ENCODE measurements at places on chromosomes 12 and 14.

GRCh38 chr14:96002498-96002884, 36.7 kb upstream of the C14orf132 start:
- no peak for DNase-seq

DNA sequence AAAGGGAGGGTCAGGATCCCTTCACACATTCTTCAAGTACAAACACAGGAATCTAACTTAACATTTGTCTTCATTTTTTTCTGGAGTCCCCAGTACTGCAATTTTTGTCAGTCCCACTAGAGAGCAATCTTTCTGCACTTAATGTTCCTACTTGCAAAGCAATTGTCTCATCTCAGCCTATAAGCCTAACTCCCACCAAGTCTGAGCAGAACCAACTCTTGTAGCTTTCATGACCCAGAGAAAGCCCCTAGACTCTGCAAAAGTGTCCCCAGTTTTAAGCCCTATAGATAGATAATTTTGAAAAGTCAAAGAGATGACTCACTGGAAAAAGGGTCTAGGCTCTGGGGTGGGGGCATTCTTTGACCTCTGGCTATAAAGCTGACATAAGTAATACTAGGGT, 1.8 kb upstream of the ZBTB39 start:
- peak; percentile 50 for DNase-seq

DNA sequence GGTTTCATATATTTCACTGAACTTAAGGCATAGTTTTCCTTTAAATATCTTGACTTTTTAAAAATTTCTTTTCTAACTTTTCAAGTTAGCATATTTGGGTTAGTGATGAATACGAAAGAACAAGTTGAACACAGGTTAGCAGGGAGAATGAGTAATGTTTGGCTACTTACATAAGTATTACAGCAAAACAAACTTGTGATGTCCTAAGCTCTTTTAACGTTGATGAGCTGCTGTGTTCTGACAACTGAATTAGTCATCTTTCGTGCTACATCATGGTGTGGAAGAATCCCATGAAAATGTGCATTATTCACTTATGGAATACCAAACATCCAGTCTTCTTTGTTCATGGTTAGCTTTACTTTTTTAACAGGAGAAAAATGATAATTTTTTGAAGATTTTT, 36.3 kb upstream of the PDZRN4 start:
- DNase-seq = no peak

- DNase-seq = no peak
Observed at GRCh38 chr12:128956755-128957154, 103.5 kb downstream of the GLT1D1 start.

DNA sequence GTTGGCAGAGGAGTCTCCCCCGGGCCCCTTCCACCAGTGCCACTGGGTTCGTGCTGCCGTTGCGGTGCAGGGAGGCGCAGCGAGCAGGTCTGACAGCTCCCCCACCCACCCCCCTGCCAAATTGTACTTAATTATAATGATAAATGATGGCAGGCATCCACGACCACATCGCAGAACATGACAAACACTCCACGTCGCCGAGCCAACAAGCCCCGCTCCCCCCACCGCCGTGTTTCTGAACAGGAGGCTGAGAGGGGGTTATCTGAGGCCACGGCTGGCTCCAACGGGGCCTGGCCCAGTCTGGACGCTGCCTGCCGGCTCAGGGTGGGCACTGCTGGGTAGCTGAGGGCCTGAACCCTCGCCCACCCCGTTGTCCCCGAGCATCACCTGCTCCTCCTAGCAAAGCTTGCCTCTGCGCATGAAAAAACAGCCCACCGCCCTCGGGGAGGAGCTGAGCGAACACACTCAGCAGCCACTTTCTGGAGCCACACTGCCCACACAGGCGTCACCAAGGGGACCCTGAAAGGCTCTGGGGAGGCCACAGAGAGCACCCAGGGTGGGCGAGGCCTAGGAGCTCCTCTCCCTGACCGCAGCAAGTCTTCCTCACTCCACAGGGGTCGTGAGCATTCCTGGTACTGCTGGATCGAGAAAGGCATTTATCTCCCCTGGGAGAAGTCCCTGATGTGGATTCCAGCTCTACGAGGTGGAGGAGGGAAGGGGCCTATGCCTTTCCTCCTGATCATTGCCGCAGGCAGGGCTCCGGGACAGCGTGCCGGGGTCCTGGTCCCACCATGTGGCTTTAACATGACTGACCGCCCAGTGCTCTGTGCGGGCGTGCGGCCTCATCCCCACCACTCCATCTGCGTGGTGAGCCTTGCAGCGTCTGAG, 35.4 kb upstream of the DIO3 start:
- no peak for DNase-seq

- no peak for DNase-seq
Observed at GRCh38 chr12:71371122-71371521, 68.5 kb upstream of the LGR5 start.

DNA sequence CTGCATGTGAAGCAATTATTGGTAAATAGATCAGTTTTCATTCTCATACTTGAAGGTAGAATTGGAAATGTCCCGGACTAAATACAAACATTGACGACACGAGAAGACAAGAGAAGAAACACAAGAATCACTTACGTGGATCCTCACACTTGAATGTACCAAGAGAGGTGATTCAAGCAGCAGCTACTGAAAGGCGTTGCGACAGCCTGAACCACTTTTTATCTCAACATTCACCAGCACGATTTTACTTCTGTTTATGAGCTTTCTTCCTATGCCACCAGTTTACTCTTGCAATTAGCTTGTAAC, 3.6 kb upstream of the FZD10 start:
- no peak for DNase-seq

GRCh38 chr14:91861091-91861490, 6.2 kb downstream of the TC2N start:
- DNase-seq = no peak

GRCh38 chr12:40224439-40225291, at the start of gene LRRK2:
Gene LRRK2 (plus strand): TSS chr12:40224997. CDS start chr12:40225132, 135 bp downstream.
- peak; percentile 53 for DNase-seq

GRCh38 chr12:49022558-49023178, 4.1 kb upstream of the PRKAG1 start:
- DNase-seq = no peak

DNA sequence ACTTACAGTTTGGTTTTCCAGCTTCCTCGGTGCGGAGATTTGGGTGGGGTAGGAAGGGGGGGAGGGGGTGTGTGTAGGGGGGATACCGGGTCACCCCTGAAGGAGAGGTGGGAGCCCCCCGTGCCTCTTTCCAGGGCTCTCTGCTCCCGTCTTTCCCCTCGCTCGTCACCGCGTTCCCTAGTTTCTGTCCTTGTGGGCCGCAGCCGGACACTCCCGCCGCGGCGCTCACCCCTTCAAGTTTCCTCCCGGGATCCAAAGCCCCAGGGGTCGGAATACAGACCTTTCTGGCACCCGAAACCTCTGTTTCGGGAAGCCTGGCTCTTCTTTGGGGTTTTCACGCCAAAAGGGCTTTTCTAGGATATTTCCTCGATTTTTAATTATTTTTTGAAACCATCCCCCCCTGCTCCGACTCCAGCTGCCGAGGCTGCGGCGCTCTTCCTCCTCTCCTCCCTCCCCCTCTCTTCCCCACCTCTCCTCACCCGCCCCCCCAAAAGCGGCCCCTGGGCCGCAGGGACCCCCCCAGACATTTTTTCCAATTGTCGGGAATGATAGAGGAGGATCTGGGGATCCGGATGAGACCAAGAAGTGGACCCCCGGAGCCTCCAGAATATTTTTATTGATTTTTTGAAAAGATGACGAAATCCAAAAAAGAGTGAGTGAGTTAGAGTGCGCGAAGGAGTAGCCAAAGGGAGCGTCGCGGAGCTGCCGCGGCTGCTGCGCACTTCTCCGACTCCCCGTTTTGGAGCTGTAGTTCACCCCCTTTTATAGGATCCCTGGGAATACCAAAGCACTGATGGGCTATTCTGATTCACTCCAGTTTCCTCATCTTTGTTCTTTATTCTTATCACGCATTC, 1.7 kb downstream of the CCND2 start:
- DNase-seq = no peak

- no peak for DNase-seq
Observed at GRCh38 chr14:100887728-100888335, 15.7 kb downstream of the RTL1 start.

GRCh38 chr12:115444346-115444745, 760.4 kb upstream of the TBX3 start:
- no peak for DNase-seq

- no peak for DNase-seq
Observed at GRCh38 chr14:105602243-105602750, 75.9 kb downstream of the TMEM121 start.

GRCh38 chr14:70885343-70886022, 21.8 kb upstream of the PCNX1 start:
- no peak for DNase-seq

- no peak for DNase-seq
Observed at GRCh38 chr12:112419297-112420133, 768 bp downstream of the PTPN11 start.

GRCh38 chr12:99027461-99027860, 382.4 kb downstream of the APAF1 start:
- DNase-seq = no peak

DNA sequence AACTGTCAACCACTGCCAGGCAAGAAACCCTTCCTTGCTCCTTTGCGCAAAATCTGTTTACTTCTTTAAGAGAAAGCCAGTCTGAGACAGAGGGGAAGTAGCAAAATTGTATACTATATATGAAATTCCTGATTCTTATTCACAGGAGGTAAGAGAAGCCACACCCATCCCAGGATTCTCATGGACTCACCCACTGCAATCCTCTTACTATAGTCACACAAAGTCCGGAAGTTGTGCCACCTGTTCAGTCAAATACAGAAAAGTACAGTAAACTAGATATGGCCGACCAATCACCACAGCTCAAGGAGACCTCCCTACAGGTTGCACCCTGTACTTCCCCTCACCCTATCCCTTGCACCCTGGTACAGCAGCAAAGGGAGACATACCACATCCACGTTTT, 2.9 kb downstream of the PRMT5 start:
- DNase-seq = no peak

DNA sequence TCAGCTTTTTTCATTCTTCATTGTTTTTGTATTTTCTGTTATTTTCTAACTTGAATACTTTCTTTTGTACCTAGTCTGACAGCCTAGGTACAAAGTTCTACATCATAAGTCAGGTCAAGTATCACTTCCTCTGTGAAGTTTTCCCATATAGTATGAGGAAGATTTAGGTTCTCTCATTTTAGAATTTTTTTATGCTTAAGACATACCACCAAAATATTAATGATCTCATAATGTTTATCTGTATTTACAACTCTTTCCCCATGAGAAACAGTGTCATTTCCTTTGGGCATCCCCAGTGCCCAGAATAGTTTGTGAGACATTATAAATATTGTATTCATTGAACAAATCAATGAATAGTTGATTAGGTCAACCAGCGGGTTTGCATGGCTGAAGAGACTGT, 3.1 kb upstream of the ATF7IP start:
- no peak for DNase-seq

GRCh38 chr14:79585845-79586244, 625.5 kb downstream of the DIO2 start:
- no peak for DNase-seq

DNA sequence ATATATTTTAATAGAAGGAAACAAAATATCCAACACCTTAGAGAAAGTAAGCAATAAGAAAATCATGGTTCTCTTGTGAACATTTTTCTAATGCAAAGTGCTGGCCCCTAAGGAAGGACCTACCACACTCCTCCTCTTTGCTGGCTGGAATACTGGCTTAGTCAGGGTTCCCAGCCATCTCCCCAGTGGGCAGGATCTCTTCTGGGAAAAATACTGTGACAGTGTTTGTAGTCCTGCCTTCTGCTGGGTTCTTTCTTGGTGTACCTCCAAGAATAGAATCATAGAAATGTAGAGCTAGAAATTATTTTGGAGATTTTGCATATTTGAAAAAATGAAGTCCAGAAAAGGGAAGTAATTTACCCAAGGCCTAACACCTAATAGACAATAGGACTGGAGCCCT, 31.9 kb downstream of the KCNMB4 start:
- DNase-seq = no peak

- DNase-seq = no peak
Observed at GRCh38 chr12:107404981-107405380, 280.6 kb upstream of the PWP1 start.

DNA sequence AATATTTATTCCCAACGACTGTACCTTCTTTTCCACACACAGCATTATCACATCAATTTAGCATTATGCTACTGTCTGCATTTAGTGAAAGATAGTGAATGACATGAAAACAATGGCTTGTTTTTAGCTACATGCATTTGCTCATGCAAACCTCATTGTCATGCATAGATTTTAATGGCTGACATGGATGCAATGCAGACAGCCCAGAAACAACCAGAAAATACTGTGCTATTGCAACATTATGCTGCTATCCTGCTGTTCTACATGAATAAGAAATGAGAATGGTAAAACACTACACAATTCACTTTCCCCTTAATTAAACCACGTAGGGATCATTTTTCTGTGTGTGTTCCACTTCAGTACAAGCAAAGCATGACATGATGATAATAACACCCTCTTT, 90.8 kb downstream of the LIN7A start:
- DNase-seq = no peak

GRCh38 chr12:11756022-11756421, 106.5 kb downstream of the ETV6 start:
- no peak for DNase-seq

GRCh38 chr14:94161981-94162380, 12.1 kb upstream of the PPP4R4 start:
- DNase-seq = no peak

DNA sequence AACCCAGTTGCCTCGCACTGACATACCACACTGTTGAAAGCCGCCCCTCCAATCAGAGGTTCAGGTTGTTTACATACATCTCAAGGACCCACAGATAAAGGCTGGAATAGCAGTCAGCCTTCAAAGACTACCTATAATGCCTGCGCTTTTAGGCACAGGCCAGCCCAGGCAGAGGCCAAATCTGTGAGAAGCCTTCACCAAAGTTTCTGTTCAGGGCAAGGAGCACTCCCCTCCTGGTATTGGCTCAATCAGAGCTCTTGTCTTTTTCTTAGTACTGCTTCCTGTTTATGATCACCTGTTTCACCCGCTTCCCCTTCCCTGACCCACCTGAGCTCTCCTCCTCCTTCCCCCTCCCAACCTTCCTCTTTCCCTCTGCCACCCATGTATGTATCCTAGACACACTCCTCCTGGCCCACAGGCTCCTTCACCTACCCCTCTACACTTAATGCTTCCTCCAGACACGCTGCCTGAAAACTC, 34.8 kb downstream of the DUSP16 start:
- no peak for DNase-seq

DNA sequence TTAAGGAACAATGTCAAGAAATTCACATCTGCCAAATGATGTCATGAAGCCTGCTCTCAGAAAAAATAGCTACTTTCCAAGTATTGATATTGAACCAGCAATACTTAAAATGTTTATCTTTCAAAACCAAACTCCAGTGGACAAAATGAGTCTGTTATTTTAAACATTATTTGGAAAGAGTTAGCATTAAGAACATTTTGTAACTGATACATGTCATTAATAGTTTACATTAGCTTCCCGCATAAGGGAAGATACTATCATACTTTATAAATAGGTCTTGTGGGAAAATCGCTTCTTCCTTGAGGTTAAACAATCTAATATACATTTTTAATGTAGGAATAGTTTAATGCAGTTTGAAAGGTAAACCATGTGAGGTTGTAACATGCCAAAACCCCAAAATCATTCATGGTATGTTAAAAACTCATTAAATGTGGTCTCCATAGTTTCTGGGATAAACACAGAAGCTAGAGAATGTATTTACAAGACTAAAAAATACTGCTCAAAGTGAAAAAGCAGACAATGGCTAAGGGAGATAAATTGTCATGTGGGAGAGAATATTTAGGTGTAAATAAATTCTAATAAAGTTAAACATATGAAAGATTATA, 73.4 kb upstream of the ATP2B1 start:
- no peak for DNase-seq

Measured in globus pallidus (tissue), 1 donor.